ENCODE measurements at places on chromosomes 2 and 18.

GRCh38 chr2:184685999-184686841, 87.9 kb downstream of the ZNF804A start:
- no peak for DNase-seq

DNA sequence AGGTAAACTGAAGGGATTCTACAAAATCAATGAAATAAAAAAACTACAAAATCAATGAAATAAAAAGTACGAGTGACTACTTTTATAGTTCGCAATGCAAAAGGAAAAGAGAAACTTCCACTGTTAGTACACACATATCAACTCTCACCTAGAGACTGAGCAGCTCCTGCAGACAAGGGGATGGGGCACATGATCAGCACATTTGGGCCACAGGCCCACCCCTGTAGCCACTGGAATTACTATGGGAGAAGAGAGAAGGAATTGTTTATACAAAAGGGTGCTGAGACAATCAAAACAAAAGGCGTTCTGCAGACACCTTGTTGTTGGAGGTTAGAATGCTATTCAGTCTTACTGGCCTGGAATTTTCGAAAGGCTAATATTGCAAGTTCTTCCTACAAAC, 34.7 kb upstream of the CD226 start:
- no peak for DNase-seq

DNA sequence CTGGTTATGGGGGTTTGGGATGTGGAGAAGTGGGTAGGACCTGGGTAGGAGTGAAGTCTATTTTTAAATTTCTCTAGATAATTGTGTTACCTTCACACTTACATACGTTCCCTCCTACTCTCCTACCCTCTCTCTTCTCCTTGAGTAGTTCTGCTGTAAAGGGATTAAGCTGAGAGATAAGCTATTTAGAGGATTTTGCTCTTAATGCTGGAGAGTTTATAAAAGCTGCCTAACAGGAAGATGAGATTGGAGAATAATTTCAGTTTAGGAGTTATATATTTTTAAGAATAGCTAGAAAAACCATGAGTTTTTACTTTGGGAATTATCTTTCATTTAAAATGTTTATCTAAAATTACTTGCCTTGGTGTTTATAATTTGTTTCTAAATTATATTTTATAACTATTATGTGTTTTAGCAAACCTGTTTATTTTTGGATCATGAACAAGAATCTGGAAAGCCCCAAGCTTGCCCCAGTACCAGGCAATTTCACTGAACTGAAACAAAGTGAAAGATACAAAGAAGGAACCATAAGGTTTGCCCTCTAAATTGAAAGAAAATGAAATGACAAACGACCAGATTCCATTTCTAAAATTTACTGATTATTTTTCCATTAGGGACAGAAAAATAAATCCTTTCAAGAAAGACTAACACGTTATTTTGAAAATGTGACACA, 101.5 kb downstream of the ZNF532 start:
- no peak for DNase-seq

GRCh38 chr18:75218065-75218923, 7.7 kb downstream of the TSHZ1 start:
- DNase-seq, result no peak

GRCh38 chr2:152730591-152731333, 12.3 kb downstream of the ARL6IP6 start:
- no peak for DNase-seq

- no peak for DNase-seq
Observed at GRCh38 chr2:206801418-206802189, 36.2 kb downstream of the FASTKD2 start.
